ENCODE measurements at places on chromosomes 11 and 22.

DNA sequence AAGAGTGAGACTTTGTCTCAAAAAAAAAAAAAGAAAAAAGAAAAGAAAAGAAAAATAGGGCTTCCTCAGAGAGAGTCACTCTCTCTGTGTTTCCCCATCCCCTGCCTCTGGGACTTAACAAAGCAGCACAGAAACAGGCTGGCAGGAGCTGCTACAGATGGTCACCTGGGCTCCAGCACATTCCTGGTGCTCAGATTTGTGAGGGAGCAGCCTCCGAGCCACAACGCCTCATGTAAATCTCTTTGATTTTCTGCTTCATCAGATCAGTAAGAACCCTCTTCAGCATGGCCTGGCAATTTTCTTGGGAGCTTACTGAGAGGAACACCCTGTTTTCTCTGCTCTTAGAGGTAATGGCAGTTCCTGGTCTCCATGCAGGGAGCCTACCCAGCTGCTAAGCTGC lies 15.2 kb upstream of the LDHA start:
- no peak for DNase-seq

DNA sequence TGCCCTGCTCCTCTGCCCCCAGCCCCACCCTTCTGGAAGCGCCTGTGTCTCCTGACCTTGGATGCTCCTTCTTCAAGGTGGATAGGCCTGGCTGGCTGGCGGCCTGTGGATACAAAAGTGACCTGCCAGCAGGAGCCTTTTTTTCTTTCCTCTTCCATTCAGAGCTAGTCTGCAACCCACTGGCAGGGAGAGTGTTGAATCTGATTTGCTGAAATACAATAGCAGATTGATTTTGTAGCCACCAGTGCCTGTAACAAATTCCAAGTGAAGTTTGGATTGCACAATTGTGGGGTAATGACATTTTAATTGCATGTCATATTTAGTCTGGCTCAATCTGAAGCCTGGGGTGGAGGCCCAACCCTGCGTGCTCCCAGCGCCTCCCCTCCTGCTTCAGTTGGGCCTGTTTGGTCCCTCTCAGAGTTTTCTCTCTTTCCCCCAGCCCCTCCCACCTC lies 97.2 kb downstream of the GRIK4 start:
- no peak for DNase-seq

DNA sequence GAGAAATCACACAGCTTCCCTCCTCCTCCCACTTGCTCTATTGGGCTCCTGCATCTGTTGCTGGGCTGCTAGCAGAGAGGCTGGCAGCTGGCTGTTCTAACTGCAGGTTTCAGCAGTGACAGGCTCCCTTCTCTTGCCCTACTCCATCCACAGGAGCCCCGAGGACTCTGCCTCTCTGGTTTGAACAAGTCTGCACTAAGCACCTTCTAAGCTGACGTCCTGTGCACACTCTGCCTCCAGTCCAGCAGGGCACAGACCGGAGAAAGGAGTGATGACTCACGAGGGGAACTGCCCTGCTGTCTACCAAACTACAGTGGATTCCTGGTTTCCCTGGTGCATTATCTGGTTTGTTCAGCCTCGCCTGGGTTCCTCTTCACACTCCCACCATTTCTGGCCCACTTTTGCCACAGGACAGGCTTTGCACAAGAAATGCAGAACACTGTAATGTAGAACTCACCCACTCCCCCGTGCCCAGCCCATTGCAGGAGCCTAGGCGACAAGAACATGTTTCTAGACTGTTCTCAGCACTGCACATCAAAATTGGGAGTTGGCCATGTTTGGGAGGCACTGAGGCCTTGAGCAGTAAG lies 26.0 kb downstream of the IL10RA start:
- DNase-seq: no peak

- no peak for DNase-seq
Observed at GRCh38 chr11:69954756-69955155, 123.4 kb upstream of the ANO1 start.

DNA sequence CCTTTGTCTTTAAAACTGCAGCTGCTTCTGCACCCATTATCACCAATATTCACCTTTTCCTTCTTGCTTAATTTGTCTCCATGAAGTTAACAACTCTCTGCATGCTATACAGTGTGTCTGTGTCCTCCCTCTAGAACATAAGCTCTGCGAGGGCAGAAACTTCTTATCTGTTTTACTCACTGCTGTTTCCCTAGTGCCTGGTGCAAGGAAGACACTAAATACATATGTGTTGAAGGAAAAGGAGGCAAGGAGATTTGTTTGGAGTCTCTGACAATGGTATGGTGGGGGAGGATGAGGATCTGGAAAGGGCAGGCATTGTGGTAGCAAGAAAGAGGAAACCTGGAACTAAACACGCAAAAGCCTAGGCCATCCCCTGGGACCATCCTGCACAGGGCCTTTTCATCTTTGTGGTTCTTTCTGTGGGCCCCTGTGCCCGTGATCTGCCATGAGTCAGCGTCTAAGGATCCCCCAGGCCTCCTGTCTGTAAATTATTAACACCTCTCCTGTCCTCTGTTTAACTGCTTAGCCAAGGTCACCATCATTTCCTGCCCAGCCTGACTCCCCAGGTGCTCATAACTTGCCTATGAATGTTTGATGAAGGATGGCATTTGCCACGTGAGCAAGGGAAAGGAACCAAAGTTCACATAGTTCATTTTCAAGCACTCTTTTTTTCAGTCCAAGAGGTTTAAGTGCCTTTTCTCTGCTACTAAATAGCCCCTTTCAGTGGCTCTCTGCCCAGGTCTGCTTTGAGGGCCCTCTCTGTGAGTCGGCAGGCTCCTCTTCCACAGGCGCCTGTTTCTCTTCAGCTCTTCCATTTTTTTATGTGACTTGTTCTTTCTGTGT lies 131.1 kb downstream of the RASSF10 start:
- no peak for DNase-seq

DNA sequence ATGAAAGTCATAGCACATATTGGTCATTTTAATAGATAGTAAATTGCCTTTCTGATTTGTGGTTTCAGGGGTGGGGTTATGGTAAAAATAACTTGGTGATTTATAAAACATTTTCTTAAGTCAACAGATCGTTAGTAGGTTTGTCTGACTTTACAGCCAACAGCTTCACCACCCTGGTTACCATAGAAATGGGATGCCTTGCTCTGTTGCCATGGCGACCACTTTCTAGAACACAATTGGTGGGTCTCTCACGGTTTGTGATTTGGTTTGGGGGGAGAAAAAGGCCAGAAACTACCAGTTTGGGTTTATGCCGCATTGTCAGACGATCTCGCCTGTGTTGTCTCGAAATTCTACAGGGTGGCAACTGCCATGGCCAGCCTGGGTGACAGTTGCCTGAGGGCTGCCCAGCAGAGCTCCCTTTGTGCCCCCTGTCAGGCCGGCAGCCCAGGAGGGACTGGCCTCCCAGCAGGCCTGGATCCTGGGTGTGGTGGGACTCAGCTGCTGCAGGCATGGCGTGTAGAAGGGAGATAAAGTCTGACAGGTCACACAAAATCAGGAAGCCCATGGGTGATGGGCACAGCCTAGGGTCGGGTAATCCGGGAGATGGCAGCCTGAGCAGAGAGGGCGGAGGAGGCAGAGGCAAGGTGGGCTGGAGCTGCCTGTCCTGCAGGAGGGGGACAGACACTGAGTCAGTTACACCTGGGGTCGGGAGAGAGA lies 30.9 kb downstream of the KCNC1 start:
- no peak for DNase-seq

DNA sequence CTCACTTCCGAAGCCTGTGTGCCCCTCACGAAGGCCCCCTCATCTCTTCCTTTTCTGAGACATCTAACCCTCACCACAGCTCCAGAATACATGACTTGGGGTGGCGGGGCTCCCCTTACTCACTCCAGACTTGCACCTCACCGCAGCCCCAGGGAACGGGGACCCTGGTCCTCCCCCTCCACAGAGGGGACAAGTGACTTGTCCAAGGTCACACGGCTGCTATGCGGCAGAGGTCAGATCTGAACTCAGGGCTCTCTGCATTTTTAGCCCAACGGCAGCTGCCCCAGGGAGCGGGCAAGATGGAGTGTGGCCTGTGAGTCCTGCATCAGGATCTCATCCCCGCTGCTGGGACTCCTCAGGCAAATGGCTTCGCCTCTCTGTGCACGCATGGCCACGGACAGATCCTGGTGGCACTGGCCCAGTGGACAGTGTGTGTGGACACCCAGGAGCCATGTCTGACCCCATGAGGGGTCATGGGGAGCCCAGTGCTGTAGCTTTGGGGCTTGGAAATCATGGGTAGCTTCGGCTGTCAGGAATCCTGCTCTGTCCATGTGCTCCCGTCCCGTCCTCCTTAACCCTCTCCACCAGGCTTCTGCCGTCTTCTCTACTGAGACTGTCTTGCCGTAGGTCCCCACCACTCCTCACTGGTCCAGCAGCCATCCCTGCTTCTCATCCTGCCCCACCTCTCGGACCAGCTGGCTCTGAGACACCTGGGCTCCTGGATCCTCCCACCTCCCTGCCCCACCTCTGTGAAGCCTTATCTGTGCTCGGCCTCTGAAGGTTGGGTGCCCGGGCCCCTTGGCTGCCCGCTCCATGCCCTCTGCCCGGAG lies 48.0 kb upstream of the CARS1 start:
- DNase-seq: no peak

- no peak for DNase-seq
Observed at GRCh38 chr11:96054870-96055705, 131.2 kb upstream of the MTMR2 start.
